ENCODE measurements at places on chromosomes 6 and 20.

DNA sequence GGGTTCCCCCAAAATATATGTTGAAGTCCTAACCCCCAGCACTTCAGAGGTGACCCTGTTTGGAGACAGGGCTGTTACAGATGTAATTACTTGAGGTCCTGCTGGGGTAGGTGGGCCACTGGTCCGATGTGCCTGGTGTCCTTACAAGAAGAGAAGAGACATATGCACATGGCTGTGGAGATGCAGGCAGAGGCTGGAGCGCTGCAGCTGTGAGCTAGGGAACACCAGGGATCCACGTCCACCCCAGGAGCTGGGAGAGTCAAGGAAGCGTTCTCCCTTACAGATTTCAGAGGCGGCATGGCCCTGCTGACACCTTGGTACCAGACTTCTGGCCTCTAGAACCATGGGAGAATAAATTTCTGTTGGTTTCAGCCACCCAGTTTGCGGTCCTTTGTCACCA is 11.7 kb upstream of the SLC22A2 start:
- DNase-seq: no peak

- DNase-seq: peak; percentile 11
Observed at GRCh38 chr20:48904566-48905296, 16.8 kb upstream of the ARFGEF2 start.

DNA sequence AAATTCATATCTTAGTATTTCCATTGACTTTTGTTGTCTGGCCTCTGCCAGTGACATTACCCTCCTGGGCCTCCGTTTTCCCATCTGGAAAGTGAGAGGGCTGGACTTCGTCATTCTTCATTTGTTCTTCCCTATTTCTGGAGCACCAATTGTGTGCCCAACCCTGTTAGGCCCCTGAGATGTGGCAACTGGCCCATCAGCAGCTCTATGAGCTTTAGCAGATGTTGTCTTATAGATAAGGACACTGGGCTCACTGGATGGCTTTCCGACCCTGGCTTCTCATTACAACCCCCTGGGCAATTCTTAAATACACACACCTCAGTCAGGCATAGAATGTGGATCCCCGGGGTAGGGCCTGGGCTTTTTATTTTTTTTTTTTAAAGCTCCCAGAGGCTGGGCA is 14.7 kb downstream of the PABPC1L start:
- no peak for DNase-seq

GRCh38 chr6:215335-216034 is 76.8 kb upstream of the DUSP22 start:
- no peak for DNase-seq

GRCh38 chr6:98358173-98358572 is 476.2 kb upstream of the POU3F2 start:
- no peak for DNase-seq

- no peak for DNase-seq
Observed at GRCh38 chr6:16035488-16036080, 93.3 kb upstream of the MYLIP start.

- no peak for DNase-seq
Observed at GRCh38 chr6:77986380-77987034, 333.7 kb downstream of the MEI4 start.

DNA sequence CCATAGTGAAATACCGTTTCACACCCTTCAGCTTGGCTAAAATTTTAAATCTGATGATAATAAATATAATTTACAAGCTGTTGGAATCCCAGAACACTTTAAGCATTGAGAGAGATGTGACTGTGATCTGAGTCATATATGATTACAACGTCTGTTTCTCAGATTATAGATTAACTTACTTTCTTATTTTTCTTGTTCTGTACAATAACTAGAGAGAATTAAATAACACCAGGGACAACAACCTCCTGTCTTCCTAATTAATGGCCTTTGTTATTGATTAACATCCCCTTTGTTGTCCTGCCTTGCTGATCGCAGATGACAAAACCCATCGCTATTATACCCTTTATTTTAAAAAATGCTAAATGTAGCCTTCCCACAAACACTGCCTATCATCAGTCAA is 87.8 kb upstream of the EZR start:
- DNase-seq: no peak

DNA sequence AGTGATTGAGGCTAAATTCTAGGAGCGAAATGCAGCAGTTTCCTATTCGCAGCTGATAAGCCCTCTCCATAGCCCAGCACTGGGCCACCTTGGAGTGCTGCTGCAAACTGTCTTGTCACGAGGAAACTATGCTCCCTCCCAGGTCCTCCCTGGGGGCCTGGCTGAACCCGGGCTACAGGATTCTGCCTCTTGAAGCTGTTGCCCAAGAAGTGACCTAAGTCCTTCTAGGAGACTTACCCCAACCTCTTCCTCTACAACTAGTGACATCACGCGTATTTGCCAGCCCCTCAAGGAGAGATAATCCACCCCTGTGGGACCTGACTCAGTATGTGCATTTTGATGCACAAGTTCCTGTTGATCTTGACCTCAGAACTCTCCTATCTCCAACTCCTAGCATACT is 26.5 kb upstream of the ZFAND3 start:
- no peak for DNase-seq

DNA sequence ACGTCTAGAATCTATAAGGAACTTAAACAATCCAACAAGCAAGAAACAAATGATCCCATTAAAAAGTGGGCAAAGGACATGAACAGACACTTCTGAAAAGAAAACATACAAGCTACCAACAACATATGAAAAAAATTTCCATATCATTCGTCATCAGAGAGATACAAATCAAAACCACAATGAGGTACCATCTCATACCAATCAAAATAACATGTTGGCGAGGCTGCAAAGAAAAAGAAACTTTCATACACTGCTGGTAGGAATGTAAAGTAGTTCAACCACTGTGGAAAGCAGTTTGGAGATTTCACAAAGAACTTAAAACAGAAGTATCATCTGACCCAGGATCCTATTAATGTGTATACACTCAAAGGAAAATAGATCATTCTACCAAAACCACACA is 243.9 kb upstream of the RUNX2 start:
- DNase-seq: no peak

- DNase-seq: no peak
Observed at GRCh38 chr20:40746251-40746650, 57.2 kb upstream of the MAFB start.

- no peak for DNase-seq
Observed at GRCh38 chr6:106823732-106824351, 150.7 kb downstream of the CD24 start.

- DNase-seq: no peak
Observed at GRCh38 chr6:31048099-31048498, 37.8 kb downstream of the MUC22 start.

GRCh38 chr6:80942911-80943310 is 809.6 kb downstream of the TENT5A start:
- no peak for DNase-seq

DNA sequence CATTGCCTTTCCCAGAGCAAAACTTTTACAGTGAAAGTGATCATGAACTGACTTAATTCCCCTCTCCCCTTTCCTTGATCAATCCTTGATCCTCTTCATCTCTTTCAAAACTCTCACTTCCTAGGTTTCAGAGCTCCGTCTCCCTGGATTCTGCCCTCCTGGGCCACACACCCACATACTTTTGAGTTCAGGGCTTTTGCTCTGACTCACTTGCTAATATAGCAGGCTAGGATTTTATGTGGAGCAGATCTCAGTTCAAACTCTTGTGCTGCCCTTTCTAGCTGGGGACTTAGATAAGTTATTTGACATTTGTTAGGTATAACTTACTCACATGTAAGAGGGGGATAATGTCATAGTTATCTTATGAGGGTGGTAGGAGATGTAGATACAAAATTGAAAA is 109.1 kb upstream of the MLIP start:
- DNase-seq: no peak

- no peak for DNase-seq
Observed at GRCh38 chr6:39649996-39650395, 75.2 kb downstream of the KIF6 start.

GRCh38 chr6:101539510-101540245 is 146.2 kb downstream of the GRIK2 start:
- no peak for DNase-seq

- DNase-seq: no peak
Observed at GRCh38 chr20:51388227-51388626, 154.3 kb downstream of the NFATC2 start.

GRCh38 chr6:62998022-62998421 is 213.2 kb upstream of the FKBP1C start:
- no peak for DNase-seq

Data from GOT3 (cell line).